ENCODE measurements at places on chromosomes 5 and 9.

- no peak for DNase-seq
These were observed 41.3 kb upstream of the OLFM1 start for GRCh38 chr9:135045928-135046738.

DNA sequence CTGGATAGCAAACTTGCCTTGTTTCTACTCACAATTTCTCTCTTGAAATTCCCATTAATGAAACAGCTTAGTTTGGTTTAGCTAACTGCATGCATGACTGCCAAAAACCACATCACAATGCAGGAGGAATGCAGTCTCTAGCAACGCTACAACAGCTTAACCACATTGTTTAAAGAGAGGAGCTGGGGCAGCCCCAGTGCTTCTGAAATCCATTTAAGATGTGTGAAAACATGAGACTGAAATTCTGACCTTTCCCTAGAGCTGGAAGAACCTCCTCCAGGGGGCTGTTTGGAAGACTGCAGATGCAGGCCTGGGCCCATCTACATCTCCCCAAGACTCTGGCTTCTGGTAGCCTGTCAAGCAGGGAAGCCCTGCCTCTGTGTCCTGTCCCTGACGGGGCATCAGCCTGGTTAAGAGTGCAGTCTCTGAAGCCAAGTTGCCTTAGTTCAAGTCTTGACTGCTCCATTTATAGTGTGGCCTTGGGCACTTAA lies 157.1 kb downstream of the ZNF462 start:
- DNase-seq: no peak

GRCh38 chr5:9245071-9245470 lies 300.8 kb downstream of the SEMA5A start:
- no peak for DNase-seq

- DNase-seq: peak; percentile 75
These were observed 216.2 kb upstream of the ACTBL2 start for GRCh38 chr5:57698802-57699201.

DNA sequence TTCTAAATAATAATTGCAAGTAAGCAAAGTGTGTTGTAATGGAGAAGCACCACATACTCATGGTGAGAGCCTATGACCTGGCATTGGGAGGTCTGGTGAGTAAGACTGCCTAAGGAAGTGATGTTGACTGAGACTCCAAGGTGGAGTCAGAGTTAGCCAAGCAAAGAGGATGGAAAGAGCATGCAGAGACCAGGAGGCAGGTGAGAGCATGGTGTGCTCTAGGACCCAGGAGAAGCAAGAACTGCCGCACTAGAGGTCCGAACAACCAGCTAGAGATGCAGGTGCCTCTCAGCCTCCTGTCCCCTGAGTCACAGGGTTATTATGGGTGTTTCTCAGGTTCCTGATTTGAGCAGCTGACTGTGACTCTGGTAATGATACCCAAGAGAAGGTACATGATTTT lies 27.3 kb downstream of the ANP32B start:
- DNase-seq: no peak

DNA sequence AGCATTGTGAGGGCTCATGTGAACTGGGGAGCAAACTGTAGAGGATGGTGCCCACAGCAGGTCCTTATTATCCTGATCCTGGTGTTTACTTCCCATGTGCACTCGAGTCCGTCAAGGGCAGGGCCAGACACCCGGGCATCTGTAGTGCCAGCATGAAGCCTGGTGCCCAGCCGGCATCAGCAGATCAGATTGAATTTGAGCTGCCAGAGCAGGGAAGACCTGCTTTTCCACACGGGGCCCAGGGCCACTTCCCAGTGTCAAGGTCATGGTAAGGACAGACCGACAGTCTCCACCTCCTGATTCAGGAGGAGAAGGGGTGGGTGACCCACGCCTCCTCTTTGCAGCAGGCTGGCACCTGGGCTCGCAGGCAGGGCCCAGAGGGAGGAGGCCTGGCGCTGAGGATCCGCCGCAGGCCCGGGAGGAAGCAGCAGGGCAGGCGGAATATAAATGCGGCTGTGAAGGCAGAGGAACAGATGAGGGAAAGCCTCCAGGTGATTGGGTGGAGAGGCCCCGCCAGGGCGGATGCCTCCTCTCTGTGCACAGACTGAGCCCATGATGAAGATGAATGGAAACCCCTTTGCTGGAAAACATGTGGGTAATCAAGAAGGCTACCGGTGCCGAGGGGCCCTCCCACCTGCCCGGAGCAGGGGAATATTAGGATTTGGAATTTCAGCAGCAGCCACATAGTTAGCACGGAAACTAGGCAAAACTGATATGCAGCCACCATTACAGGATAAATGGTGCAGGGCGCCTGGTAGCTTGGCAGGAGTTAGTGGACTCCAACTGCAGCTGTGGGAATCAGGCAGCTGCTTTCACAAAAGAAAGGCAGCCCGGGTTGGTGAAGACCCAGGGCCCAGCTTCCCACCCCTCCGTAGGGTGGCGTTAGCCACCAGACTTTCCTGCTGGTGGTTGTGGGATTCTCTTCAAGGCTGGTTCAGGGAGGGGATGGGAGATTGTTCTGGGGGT lies 114.9 kb downstream of the GAPVD1 start:
- no peak for DNase-seq

- no peak for DNase-seq
These were observed 31.8 kb upstream of the ZNF366 start for GRCh38 chr5:72539038-72539437.

GRCh38 chr5:54249210-54250028 lies 61.0 kb downstream of the ARL15 start:
- DNase-seq: peak; percentile 67

GRCh38 chr5:133053448-133053847 lies 1.6 kb downstream of the HSPA4 start:
- no peak for DNase-seq

DNA sequence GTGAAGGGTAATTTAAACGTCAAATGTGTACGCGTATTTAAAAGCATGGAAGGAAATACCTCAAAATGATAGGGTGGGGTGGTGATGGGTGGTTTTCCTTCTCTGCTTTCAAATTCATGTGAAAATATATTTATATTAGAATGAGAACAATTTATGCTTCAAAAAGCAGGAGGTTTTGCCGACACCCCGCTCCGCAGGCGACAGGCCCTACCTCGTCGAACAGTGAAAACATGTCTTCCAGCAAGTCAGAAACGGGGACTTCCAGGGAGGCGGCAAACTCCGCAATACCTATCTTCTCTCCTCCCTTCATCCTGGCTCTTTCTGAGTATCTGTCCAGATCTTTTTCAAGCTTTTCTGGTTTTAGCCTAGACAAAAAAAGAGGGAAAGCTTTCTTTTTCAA lies 28.5 kb upstream of the SLC6A3 start:
- DNase-seq: no peak

- no peak for DNase-seq
These were observed 5.4 kb downstream of the ABCA2 start for GRCh38 chr9:137022662-137023008.

DNA sequence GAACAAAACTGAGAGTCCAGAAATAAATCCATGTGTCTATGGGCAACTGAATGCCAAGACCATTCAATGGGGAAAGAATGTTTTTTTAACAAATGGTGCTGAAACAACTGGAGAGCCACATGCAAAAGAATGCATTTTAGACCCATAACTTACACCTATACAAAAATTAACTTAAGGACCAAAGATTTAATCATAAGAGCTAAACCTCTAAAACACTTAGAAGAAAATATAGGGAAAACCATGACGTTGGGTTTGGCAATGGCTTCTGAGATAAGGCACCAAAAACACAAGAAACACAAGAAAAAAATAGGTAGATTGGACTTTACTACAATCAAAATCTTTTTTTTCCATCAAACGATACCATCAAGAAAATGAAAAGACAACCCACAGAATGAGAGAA lies 48.4 kb upstream of the ANKRD33B start:
- DNase-seq: no peak

GRCh38 chr9:87181670-87182069 lies 234.4 kb upstream of the GAS1 start:
- no peak for DNase-seq

- no peak for DNase-seq
These were observed 47.7 kb downstream of the LIX1 start for GRCh38 chr5:97094579-97095317.

GRCh38 chr5:110716247-110717245 lies 9.9 kb downstream of the TMEM232 start:
- no peak for DNase-seq

DNA sequence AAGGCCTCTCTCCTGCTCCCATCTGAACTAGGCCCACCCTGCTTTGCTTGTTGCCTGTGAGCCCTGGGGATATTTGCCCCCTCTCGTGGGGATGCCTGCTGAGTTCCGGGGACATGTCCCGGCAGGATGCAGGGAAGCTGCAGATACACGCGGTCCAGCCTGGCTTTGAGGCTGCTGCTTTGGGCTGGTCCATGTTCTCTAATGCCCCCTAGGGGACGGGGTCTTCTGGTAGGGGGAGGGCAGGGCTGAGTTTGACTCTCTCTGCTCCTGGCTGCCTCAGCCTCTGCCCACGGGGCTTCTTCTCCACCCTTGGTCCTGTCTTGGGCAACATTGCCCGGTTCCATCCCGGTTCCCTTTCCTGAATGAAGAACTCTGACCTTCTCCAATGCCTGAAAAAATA lies 84.9 kb upstream of the ASS1 start:
- no peak for DNase-seq

GRCh38 chr9:38694676-38695075 lies 25.3 kb downstream of the FAM240B start:
- DNase-seq: no peak

DNA sequence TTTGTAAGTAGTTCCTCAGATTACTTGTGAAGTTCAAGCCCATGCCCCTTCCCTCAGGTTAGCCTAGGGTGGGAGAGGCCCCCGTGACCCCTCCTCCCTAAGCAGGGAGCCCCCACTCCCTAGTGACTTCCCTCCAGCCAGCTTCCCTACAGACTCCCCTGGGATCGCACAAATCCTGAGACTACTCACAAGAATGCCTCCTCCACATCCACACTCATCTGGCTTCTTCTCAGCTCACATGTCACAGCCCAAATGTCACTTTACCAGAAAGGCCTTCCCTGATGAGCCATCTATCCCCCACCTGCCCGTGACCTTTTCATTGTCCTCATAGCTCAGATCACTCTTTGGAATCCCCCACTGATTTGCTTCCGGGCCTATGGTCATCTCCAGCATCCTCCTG lies 96.7 kb upstream of the ARAP3 start:
- no peak for DNase-seq

DNA sequence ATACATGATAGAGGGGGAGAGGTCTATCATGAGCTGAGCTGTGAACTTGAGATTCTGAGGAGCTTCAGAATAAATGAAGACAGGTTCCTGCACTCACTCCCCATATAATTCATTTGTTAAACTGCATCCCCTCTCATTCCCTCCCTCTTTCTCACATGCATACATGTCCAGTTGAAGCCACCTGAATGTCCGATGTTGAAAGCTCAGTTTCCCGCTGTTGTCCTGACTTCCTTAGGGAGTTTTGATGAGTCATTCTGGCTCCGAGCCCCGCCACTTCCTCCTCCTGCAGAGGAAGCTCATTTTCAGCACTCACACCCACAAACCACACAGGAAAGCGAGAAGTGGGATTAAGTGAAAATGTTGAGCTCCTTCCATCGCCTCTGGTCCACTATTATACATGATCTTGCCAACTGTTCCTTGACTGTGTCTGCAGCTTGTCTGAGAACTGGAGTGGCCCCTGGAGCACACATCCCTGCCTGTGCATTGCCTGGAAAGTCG lies 121.2 kb downstream of the CEMIP2 start:
- DNase-seq: no peak

- no peak for DNase-seq
These were observed 508.6 kb upstream of the FAM174A start for GRCh38 chr5:100026606-100027005.

DNA sequence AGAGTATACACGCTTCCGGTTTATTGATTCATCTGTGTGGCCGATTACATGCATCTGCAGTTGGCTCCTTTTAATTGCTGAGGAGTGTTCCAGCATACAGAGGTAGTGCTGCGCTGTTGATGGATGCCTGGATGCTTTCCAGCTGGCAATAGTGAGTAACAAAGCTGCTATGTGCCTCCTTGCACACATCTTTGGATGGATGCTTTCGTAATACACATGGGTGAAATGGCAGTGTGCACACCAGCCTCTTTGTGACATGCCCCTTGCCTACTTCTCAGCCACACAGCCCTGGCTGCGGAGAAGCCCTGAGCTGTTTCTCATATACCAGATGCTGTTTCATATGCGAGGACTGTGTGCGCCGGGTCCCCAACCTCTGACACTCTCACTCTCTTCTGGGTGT lies 151.0 kb downstream of the GADD45G start:
- no peak for DNase-seq

Measured in NCI-H187 (cell line).